ENCODE measurements at places on chromosomes 4 and X.

- no peak for DNase-seq
Measured at GRCh38 chr4:112916868-112917267, 132.6 kb upstream of the ANK2 start.

GRCh38 chrX:108299101-108299591 lies 139.1 kb downstream of the COL4A6 start:
- DNase-seq, result no peak

- DNase-seq, result no peak
Measured at GRCh38 chrX:68834371-68835103, 5.7 kb downstream of the EFNB1 start.

- no peak for DNase-seq
Measured at GRCh38 chr4:109969087-109969486, 56.4 kb downstream of the EGF start.

- DNase-seq, result no peak
Measured at GRCh38 chr4:162981823-162982222, 184.9 kb downstream of the NAF1 start.

- DNase-seq, result no peak
Measured at GRCh38 chrX:77446029-77446585, 1.1 kb upstream of the FGF16 start.

GRCh38 chrX:25112156-25112555 lies 96.4 kb upstream of the ARX start:
- no peak for DNase-seq

DNA sequence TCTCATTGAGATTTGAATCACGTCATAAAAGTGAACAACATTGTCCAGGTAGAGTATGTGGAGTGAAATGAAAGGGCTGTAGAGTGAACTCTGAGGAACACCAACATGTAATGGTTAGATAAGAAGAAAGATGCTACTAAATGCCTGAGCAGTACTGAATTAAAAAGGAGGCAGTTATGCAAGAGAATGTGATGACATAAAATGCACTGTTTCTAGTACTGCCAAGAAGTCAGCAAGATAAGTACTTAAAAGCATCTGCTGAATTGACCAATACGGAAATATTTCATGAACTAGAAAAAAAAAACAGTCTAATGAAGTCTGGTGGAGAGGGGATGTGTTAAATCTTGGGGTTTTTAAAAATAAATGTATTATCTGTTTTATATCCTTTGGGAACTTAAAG lies 583.8 kb upstream of the GALNT7 start:
- no peak for DNase-seq

Data from NCI-H187 treated with DMSO at 0.1 percent for 48 hours (cell line).